ENCODE measurements at places on chromosomes 2 and 18. TPM values are rescaled to one million over a fixed set of nuclear protein-coding genes. Genes with fewer than 3 reads are reported as not detected.

The TUBA3E gene
- not detected for total RNA-seq

The KANSL1L gene
- total RNA-seq = 18.0 TPM

The KLHL30 gene
- total RNA-seq = 0.43 TPM

The ITSN2 gene
- 23.2 TPM for total RNA-seq

The TFCP2L1 gene
- total RNA-seq = not detected

The TMEM182 gene
- 1.3 TPM for total RNA-seq

The RGPD8 gene
- total RNA-seq = 12.6 TPM

The CD226 gene
- total RNA-seq = 0.97 TPM

The UBXN4 gene
- total RNA-seq = 96.3 TPM

The LHCGR gene
- total RNA-seq = under 0.01 TPM

The C1QL2 gene
- not detected for total RNA-seq

The HAUS1 gene
- 51.2 TPM for total RNA-seq

The PKDCC gene
- 8.2 TPM for total RNA-seq

The C2orf49 gene
- total RNA-seq = 23.7 TPM

The HOXD4 gene
- total RNA-seq = 5.5 TPM

The CYS1 gene
- total RNA-seq = 1.6 TPM

The ANKRD36B gene
- total RNA-seq = 20.3 TPM

The CAPN10 gene
- 22.5 TPM for total RNA-seq

The ERMN gene
- total RNA-seq = not detected

The CCDC102B gene
- 10.4 TPM for total RNA-seq

The KYNU gene
- total RNA-seq = 0.64 TPM

The OR6B2 gene
- not detected for total RNA-seq

The UGT1A3 gene
- not detected for total RNA-seq

The WDR54 gene
- total RNA-seq = 28.9 TPM

The NHEJ1 gene
- total RNA-seq = 24.2 TPM

The SKOR2 gene
- not detected for total RNA-seq

The UGT1A8 gene
- not detected for total RNA-seq

The EML6 gene
- 0.32 TPM for total RNA-seq

The ACMSD gene
- total RNA-seq = not detected

The PROC gene
- total RNA-seq = not detected

The ZNF532 gene
- total RNA-seq = 45.1 TPM

The IL1R1 gene
- 62.6 TPM for total RNA-seq

Measured in fibroblast of villous mesenchyme (primary cell).